Activated T-helper 2 cell treated with anti-CD3 and anti-CD28 coated beads, Interferon-gamma antibody, Interleukin-2, Interleukin-4, amounts not matched to agents 10 μg/mL and 5 μg/mL and 100 μg/mL, durations not matched to agents 14 hours and 24 hours and 36 hours (primary cell): ENCODE measurements at places on chromosomes 7 and 10.
A peak's percentile ranks its signal among the peaks of the same experiment; 100 is the strongest.

DNA sequence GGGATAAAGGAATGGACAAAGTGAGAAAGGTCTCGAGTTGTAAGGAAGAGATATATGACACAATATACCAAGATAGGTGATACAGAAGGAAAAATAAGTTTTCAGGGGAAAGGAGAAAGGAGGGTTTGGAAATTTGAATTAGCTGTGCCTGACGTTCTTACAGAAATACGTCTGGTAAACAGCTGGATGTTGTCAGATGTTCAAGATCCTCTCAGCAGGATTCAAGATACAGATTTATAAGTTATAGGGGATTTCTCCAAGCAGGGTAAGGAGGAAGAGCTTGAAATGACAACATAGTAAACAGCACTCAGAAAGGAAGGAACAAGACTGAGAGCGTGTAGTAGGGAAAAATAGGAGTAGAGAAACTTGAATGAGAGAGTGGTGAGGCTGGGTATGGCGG is 1184.1 kb downstream of the TYW1 start:
- DNase-seq, result no peak

- DNase-seq, result no peak
These were observed 269.2 kb upstream of the TCERG1L start for GRCh38 chr10:131580674-131581073.

- DNase-seq, result no peak
These were observed 132.7 kb upstream of the CXCL12 start for GRCh38 chr10:44517635-44518034.

DNA sequence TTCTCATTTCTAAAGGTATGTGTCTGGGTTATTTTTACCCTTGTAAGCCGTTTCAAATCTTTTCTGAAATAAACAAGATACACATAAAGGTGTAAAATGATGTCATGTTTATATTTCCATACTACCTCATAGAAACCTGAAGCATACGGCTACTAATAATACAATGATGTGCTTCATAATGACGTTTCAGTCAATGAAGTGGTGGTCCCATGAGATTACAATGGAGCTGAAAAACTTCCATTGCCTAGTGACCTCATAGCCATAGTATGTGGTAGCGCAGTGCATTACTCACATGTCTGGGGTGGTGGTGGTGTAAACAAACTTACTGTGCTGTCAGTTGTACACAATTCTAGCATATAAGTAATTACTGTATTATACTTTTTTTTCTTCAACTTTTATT is 24.9 kb downstream of the EPDR1 start:
- no peak for DNase-seq

- no peak for DNase-seq
These were observed 499.4 kb downstream of the AUTS2 start for GRCh38 chr7:70097645-70098044.

DNA sequence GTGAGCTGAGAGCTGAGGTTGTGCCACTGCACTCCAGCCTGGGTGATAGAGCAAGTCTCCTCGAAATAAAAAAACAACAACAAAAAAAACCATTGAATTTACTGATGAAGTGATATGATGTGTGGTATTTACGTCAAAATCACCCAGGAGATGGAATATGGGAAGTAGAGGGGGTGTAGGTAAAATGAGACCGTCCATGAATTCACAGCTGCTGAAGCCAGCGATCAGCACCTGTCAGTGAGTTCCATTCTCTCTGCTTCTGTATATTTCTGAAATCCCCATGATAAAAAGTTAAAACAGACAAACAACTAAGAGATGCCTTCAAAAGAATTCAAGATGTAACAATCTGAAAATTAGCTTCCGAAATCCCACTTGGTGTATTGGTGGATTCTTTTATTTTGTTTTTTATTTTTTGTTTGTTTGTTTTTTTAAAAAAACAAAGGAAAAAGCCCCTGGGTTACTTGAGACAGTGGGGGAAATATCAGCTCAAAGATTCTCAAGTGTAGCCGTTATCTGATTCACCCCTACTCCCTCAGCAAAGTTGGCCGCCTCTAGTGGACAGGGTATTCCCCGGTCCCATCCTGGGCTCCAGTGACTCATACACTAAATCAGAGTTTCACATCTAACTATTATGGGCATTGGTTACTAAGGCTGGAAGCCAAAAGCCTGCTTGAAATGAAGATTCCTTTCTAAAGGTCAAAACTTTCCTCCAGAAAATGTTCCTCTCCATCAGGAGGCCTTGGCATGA is 76.4 kb downstream of the MAP3K8 start:
- DNase-seq, result no peak

DNA sequence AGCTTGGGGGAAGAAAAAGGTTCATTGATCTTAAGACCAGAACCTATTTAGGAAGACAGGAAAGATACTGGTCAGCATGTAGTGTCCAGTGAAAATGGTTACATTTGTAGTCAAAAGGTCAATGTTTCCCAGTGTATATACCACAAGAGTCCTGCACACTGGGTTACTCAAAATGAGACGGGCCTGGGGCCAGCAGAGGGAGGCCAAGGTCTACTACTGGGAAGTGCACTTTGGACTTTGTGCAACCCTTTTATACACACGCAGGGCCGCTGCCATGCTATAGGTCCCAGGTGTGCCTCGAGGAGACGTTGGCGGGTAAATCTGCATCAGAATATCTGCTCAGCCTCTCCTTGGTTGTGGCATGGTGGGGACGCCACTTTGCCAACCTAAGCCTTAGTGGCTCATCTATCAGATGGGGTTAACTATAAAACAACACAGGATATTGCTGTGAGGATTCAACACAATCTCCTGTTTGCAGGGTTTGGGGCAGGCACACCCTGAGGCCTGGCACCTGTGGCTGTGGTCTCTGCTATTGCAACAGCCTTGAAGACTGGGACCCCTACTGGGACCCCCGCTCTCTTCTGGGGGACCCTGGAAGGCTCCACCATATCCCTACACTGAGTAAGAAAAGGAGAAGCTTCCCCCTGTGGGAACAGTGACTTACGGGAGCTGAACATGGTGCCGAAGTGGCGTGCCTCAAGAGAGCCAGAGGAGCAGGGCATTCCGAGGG is 19.7 kb downstream of the CLRN3 start:
- no peak for DNase-seq

- DNase-seq, result no peak
These were observed 175.4 kb downstream of the GRID1 start for GRCh38 chr10:86191166-86191565.

DNA sequence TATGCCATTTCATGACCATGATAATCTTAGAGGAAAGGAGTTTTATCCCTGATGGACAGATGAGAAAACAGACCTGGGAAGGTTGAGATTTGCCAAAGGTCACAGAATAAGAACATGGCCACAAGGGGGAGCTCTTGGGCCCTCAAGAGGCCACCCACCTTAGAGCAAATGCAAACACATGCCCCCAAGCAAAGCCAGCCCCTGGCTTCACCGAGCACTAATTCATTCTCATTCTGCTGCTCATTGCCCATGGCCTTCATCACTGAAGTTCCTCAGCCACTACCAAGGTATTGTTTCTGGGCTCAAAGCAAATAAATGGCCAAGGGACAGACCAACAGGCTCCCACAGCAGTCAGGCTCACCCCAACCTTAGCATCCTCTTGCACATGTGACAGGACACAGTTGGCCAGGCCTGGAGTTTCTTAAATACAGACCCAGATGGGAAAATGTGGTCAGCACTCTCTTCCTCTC is 44.2 kb downstream of the PDLIM1 start:
- peak; percentile 50 for DNase-seq

DNA sequence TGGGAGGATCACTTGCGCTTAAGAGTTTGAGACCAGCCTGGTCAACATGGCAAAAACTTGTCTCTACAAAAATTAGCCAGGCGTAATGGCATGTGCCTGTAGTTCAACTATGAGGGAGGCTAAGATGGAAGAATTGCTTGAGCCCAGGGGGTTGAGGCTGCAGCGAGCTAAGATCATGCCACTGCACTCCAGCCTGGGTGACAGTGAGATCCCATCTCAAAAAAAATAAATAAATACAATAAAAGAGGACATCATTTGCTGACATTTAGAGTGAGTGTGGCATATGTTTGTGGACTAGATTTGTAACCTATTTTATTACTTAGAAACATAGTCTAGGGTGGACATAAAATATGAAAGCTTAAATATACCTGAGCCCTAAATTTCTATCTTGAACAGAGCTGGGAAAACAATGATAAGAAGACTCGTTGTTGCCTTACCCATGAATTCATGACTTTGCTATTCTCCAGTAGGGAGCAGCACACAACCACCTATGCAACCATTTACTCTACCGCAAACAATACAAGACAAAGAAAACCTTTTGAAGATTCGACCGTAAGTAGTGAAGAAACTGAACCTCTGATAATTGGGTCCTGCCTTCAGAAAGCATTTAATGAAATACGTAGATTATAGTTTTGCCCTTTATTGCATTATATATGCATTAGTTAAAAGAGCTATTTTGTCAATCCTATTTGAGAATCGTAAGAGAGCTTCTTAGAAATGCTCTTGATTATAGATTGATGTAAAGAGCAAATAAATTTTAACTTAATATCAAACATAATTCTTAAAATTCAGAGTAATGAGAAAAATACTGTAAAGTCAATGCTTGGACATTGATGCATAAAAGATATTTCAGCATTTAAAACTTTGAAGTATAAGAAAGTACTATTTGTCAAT is 83.5 kb downstream of the GNAT3 start:
- no peak for DNase-seq

DNA sequence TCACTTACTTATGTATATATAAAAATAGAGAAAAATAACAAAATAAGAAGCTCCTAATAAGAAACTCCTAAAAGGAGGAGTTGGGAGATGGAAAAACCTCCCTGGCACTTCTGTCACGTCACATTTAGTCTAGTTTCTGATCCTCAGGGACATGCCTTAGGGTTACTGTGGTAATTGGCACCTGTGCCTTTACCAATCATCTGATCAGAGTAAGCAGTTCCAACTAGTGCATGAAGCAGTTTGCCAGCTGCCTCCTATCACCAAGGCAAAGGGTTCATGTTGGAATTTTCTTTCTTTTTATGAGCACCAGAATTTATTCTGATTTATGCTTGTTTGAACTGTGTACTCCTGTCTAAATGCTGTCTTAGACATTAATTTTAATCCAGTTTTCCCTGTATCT is 49.9 kb downstream of the ARL4A start:
- no peak for DNase-seq

DNA sequence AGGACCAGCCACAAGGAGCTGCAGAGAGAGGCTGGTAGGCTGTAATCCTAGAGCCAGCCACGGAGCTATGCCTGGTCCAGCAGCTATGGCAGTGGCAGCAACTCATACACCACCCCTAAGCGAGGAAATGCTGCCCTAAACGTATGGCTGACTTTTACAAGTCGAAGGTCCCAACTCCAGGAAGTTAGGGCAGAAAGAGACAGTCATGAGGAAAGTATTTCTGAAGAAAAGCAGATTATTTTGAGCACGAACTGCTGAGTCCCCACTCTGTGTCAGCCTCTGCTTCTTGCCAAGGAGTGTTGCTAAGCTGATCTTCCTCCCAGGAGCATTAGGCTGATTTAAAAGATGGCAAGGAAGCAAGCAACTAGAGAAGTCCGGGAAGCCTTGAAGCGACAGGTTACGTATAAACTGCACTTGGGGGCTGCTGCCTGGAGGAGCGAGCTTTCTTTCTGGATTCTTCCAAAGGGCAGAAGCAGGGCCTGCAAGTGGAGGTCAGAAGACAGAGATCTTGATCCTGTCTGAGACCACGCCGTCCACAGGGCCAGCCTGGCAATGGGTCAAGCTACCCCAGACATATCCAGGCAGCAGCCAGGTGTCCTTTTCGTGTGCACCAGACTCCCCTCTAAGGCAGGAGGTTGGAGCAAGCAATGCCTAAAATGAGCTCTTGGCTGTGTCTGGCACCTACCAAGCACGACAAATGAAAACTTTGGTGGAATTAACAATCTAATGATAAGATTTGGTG is 39.4 kb downstream of the PLXNA4 start:
- DNase-seq, result no peak
